Midbrain (tissue), 1 donor: ENCODE measurements at places on chromosomes 5 and 9.

DNA sequence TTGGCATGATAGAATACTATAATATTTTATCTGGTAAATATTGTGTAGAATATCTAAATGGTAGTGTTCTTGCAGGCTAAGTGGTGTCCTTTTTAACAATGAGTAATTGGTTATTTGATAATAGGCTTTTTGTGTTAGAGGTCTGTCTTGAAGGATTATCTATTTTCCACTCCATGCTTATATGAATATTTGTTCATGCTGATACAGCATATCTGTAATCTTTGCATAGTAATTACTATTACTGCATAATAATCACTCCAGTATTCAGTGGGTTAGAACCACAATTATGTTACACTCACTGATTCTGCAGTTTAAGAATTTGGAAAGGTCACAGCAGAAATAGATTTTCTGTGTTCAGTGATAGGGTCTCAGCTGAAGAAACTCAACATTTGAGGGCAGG is 1229.9 kb downstream of the MAT2B start:
- DNase-seq = no peak

DNA sequence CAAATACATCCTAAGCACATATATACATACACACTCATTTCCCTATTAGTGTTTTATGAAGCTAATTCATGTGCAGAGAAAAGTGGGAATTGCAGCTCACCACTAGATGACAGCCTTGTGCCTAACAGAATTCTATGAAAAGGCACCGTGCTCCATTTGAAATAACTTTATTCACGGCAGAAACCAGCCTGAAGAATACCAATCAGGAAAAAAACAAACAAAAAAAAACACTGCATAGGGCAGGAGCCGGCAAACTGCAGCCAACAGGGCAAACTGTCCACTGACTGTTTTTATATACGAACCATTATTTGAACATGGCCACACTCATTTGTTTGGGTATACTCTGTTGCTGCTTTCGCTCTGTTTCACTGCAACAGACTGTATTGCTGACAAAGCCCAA is 33.6 kb downstream of the ERMP1 start:
- peak; percentile 74 for DNase-seq

DNA sequence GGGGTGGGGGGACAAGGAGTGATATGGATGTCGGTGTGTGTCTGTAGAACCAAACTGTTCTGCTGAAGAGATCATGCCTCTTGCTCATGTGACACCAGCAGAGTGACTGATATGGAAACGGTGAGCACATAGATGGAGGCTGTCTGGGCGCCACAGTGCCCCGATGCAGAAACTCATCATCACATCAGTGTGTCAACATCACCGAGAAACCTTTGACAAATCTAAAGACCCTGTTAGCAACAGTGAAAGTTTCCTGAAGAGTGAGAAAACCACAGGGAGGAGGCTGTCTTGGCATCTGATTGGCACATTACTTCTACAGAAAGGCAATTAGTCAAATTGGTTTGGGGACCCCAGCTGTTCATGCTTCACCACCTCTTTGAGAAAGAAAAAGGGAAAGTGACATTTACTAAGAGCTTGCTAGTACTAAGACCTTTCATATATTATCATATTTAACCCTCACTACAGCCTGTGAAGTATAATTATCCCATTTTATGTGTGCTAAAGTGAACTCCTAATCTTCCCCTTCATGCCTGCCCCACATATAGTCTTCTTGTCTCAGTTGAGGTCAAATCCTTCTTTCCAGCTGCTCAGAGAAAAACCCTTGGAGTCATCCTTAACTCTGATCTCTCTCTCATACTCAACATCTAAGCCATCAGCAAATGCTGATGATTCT is 25.6 kb downstream of the CSF2 start:
- no peak for DNase-seq

- DNase-seq = no peak
Observed at GRCh38 chr5:126139773-126140172, 283.4 kb upstream of the GRAMD2B start.

GRCh38 chr9:95887926-95888497 is 12.5 kb downstream of the ERCC6L2 start:
- DNase-seq = no peak

- DNase-seq = peak; percentile 33
Observed at GRCh38 chr5:134226441-134227192, 744 bp upstream of the PPP2CA start.

- DNase-seq = no peak
Observed at GRCh38 chr5:94217745-94218144, 400.7 kb downstream of the KIAA0825 start.

DNA sequence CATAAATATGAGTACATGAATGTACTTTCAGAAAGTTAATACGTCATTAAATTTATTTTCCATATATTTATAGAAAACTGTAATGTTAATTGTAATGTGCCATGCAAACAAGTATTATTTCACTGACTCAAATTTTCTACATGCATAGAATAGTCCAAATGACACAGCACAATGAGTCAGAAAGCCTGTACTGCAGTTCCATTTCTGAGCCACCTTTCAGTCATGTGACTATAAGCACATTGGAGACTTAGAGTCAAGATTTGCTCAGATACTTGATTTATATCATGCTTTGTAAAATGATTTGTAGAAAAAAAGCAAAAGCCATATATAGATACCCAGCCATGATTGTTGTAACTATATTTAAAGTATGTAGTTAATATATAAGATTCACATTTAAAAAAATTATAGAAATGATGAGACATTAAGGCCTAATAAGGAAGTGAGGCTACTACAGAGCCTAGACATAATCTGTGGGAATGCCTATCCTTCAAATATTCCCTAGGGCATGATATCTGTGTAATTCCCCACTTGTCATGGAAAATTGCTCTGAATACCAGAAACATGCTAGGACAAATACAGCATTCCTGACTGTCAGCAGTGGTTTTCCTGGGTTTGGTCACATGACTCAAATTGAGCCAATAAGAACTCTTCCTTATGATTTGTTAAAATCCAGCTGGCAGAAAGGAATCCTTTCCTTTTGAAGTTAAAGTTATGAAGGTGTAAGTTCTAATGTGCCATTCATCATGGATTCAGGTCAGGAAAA is 50.0 kb downstream of the PTPRD start:
- DNase-seq = no peak

DNA sequence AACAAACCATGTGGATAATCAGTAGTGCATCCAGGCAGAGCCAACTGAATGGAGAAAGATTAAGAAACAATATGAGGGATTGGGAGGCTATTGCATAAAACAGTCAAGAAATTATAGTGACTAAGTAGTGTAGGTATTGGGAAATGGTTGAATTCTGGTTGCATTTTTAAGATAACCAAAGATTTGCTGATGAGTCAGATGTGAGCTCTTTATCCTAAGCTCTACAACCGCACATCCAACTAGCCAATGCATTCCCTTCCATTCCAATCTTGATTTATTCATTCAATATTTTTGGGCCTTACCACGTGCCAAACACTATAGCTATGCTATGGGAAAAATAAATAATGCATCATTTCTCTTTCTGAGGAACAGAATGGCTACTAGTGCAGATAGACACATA is 524.5 kb upstream of the RGMB start:
- no peak for DNase-seq

- no peak for DNase-seq
Observed at GRCh38 chr9:129823542-129823934, 398 bp downstream of the TOR1A start.

DNA sequence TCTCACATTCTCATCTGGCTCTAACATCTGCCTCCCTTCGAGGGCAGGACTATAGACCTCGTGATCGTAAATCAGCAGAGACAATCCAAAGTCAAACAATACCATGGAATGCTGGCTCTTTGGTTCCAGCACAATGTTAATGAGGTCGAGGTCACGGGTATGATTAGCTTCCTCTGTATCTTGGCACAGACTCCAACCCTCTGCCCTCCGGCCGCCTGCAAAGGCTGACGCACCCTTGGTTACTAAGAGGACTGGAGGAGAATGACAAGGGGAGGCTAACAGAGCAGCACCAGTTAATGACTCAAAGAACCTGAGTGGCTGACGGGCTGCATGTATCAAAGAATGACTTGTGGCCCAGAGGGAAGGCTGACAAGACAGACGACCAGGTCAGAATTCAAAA is 10.1 kb downstream of the LHFPL2 start:
- DNase-seq = peak; percentile 21

- DNase-seq = no peak
Observed at GRCh38 chr5:4411664-4412063, 728.5 kb upstream of the ADAMTS16 start.

GRCh38 chr5:98663521-98663920 is 109.9 kb upstream of the RGMB start:
- no peak for DNase-seq

DNA sequence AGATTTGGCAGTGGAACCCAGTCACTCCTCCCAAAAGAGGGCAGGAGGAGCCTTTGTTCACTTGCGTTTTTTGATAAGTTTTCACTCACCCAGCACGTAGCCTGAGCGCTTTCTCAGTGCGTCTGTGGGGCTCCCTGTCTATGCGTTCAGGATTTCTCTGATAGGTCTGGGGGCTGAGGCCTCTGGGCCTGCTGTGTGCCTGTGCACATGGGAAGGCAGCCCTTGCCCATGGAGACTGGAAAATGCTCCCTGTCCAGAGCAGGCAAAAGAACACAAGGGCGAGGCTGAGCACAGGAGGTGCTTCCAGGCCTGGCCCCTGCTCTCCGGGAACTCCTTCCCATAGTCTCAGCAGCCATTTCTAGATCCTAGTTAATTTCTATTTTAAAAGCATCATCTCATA is 249.9 kb downstream of the FSTL4 start:
- no peak for DNase-seq

DNA sequence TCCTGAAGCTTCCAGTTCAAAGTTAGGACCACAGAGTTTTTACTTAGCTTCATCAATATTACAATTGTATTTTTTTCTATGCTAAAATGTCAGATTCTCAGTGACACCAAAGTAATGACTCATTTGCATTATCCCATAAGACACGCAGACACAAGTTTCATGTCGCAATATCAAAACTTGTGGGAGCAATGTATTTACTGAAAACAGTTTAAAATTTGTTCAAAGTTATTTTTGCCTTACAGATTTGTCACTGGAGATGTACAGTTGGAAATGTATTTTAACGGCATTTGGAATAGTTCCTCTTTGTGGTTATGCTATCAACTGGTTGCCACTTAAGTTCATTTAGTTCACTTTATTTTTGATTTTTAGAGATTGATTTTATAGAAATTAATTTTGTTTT is 36.2 kb upstream of the DAP start:
- DNase-seq = no peak

DNA sequence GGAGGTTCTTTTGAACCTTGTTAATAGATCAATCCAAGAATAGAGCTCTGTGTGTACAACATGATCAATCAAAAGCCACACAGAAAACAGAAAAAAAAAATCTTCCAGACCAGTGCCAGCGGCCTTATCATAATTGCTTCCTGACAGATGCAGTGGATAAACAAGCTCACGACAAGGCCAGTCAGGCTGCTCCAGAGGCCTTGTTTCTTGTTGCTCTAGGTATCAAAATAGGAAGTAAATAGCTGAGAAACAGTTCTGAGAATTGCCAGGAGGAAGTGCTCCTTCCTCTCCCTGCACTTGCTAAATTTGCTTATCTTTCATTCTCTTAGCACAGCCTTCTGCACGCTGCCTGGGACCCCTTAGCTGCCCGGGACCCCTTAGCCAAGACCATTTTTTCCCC is 199.0 kb upstream of the TARS1 start:
- DNase-seq = no peak

DNA sequence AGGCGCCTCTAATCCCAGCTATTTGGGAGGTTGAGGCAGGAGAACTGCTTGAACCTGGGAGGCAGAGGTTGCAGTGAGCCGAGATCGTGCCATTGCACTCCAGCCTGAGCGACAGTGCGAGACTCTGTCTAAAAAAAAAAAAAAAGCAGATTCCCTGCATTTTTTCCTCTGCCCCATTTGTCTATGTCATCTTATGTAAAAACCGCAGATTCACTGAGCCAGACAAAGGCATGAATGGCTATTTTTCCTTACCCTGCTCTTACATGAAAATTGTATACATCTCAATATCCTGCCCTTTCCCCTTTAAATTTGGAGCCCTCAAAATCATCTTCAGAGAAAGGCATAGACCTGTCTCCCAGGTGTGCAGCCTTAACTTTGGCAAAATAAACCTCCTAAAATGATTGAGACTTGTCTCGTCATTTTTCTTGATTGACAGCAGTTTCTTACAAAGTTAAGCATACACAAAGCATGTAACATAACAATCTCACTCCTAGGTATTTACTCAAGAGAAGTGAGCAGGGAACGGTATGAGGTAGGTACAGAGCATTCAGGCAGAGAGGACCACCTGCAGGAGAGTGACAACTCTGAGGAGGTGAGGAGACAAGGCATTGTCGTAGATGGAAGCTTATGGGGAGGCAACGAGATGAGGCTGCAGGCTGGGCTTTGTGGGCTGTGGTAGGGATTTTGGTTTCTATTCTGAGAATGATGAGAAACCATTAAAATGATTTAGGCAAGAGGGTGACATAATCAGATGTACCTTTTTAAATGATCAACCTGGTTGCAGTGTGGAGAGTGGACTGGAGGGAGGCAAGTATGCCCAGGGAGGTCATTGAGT is 65.7 kb upstream of the IL6ST start:
- no peak for DNase-seq

GRCh38 chr5:175206669-175207068 is 237.3 kb downstream of the DRD1 start:
- no peak for DNase-seq

GRCh38 chr5:89573345-89573744 is 690.4 kb upstream of the MEF2C start:
- DNase-seq = no peak

GRCh38 chr5:93300309-93300923 is 280.6 kb downstream of the NR2F1-AS1 start:
- no peak for DNase-seq

- no peak for DNase-seq
Observed at GRCh38 chr9:33320568-33321261, 30.4 kb downstream of the NFX1 start.

GRCh38 chr5:92917044-92917443 is 664.0 kb downstream of the NR2F1-AS1 start:
- no peak for DNase-seq

DNA sequence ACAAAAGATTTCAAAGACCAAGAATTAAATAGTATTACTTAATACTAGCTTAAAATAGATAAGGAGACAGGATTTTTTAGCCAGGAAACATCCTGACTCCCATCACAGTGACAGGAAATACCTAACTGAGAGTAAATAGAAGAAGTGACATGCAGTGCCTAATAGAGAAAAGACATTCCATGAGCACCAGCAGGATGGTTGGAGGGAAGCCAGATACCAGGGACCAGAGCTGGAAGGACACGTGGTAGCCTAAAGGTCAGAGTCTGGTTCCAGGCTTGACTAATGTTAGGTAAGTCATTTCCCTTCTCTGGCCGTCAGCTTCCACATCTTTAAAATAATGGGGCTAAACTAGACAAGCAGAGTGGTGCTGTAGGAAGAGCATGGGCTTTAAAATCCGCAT is 41.6 kb downstream of the CDK5RAP2 start:
- DNase-seq = no peak

GRCh38 chr9:38744484-38744883 is 24.6 kb upstream of the FAM240B start:
- no peak for DNase-seq
